NCI-H1436 treated with DMSO at 0.1 percent for 48 hours (cell line): ENCODE measurements at places on chromosomes 13 and 19.

DNA sequence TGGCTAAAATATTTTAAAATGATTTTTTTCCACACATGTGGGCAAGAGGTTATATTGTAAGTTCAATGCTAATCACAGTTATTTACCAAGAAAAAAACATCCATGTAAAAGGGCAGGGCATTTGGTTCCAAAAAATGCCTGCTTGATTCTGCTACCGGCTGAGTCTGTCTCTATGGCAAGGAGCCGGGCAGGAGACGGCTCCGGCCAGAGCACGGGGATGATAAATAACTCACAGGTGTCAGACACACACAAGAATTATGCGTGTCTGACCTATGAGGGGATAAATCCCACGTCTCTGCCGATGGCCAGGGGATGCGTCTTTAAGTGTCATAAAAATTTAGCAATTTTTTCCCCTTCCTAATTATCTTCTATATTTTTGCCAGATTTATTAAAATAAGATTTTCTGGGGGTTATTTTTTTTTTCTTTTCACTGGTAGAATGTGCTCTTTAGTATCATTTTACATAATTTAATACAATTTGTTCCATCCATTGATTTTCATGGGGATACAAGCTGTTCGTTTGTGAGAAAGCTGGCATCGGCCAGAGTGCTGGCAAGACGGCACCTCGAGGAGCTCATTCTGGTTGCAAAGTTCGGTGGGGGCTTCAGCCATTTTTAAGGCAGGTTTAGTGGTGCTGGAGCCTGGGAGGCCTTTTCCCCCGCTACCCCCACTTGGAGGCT lies 253.9 kb downstream of the ZNF536 start:
- DNase-seq = no peak

DNA sequence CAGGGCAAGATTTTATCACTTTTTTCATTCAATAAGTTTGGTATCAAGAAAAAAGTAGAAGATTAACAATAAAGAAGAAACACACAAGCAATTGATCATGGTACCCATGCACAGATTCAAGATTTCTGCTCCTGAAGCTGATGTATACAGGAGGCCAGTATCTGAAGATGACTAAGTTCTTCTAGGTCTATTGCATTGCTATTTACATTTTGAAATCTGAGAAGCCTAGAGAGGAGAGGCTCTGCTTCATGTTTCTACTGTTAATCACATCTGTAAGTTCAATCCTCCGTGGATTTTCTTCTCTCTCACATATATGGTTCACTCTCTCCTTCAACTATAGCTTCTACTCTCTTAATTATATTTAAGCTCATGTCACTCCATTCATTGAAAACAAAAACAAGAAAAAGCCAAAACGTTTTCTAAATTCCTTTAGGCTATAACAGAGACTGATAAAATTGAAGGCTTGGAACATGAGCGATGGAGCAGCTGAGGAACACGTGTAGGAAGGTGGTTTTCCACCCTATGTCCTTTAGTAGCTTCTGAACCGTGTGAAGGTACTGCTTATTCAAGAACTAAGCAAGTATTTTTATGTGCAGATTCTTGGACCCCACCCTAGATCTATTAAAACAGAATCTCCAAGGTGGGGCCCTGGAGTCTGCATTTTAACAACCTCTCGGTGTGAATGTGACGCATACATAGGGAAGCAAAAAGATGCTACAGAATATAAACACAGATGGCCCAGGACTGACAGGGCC lies 198.2 kb downstream of the EFNB2 start:
- DNase-seq = no peak

DNA sequence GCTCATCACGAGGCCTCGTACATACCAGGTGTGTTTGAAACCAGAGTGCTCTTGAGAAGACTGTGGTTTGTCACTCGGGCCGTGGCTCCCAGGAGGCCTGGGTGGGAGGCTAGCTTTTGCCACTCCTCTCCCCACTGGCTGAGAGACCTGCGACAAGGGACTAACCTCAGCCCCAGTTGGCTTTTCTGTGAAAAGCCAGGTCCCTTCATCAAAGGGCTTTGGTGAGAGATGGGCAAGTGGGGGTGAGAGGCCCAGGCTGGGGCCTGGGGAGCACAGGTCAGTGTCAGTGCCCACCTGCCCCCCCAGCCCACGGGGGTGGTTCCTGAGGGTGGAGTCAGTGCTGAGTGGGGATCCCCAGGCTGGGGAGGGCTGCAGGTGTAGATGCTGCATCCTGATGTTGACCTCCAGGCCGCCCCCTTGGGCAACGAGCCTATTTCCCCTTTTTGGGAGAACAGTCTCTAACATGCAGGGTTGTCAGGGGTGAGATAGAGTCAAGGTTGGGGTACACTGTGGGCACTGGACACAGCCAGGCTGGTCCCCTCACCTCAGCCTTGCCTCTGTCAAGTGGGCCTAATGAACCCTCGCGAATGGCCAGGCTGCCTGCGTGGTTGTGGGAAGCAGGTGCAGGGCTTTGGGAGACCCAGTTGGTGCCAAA lies 661 bp downstream of the KCNJ14 start:
- no peak for DNase-seq

GRCh38 chr13:30110301-30111070 lies 196.9 kb downstream of the KATNAL1 start:
- no peak for DNase-seq

- no peak for DNase-seq
These were observed 61.4 kb upstream of the ZNF724 start for GRCh38 chr19:23311551-23311950.

DNA sequence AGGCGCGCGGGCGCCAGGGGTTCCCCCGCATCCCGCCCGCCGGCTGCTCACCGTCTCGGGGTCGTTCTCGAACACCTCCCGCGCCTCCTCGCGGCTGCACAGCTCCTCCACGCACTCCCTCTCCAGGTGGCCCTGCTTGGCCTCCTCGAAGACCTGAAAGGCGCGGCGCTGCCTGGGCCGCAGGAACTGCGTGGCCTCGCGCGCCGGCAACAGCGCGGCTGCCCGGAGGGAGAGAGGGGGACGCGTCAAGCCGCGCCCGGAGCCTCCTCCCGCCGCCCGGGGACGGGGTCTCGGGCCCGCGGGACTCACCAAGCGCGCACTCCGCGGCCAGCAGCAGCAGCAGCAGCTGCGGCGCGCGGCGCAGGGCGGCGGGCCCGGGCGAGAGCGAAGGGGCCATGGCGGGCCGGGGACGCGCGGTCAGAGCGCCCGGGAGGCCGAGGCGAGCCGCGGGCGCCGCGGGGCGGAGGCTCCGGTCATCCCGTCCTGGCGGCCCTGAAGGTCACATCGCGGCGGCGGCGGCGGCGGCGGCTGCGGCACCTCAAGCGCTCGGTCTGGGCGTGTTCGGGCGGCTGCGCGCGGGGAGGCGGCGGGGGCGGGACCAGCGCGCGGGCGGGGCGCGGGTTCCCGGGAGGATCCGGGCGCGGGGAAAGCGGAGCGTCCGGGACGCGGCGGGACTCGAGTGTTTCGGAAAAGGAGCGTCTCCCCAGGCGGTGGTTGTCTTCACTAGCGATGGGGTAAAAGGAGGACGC lies at the start of gene GAS6:
Gene GAS6 (minus strand): TSS at position 553 of the 749 bp plus-strand sequence. CDS start 156 bp downstream, at position 397.
- no peak for DNase-seq

GRCh38 chr13:44003481-44003880 lies 123.8 kb downstream of the LACC1 start:
- DNase-seq = no peak

- no peak for DNase-seq
These were observed 30.5 kb downstream of the ZNF701 start for GRCh38 chr19:52600639-52601024.

DNA sequence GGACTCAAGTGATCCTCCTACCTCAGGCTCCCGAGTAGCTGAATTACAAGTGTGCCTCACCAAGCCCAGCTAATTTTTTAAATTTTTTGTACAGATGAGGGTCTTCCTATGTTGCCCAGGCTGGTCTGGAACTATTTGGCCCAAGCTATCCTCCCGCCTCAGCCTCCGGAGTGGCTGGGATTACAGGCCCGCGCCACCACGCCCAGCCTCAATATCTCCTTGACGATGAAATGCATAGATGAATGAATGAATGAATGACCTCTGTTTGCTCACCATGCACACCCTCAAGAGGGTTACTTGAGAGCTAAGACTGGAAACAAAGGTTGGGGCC lies 14.9 kb upstream of the AP1M2 start:
- DNase-seq = no peak

DNA sequence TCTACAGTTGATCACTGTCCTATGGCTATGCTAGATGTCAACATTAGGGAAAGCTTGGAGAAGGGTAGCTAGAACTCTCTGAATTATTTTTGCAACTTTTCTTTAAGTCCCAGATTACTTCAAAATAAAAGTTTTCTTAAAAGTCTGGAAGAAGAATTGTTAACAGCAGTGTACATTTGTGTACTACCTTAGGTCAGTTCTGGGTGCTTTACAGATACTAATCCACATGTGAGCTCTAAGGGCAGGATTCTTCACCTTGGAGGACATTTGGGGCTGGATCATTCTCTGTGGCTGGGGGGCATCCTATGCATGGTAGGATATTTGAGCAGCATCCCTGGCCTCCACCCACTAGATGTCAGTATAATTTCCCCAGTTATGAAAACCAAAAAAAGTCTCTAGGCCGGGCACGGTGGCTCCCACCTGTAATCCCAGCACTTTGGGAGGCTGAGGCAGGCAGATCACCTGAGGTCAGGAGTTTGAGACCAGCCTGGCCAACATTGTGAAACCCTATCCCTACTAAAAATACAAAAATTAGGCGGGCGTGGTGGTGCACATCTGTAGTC lies 2.8 kb downstream of the BRME1 start:
- no peak for DNase-seq

GRCh38 chr13:110625771-110626321 lies 10.5 kb downstream of the NAXD start:
- DNase-seq = no peak

DNA sequence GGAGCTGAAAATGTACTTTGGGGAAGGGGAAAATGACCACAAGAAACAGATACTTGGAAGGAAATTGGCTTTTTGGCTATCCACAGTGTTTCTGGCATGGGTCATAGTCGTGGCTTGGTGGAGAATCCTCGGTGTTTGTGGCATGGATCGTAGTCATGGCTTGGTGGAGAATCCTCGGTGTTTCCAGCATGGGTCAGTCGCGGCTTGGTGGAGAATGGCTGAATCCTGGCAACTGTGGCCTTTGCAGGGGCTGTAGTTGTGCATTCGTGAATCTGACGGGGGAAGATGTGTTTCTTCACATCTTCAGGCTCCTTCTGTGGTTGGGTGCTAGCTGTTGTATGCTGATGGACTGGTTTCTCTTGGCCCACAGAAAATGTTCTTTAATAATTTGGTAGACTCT lies 61.7 kb upstream of the MCF2L start:
- DNase-seq = no peak

DNA sequence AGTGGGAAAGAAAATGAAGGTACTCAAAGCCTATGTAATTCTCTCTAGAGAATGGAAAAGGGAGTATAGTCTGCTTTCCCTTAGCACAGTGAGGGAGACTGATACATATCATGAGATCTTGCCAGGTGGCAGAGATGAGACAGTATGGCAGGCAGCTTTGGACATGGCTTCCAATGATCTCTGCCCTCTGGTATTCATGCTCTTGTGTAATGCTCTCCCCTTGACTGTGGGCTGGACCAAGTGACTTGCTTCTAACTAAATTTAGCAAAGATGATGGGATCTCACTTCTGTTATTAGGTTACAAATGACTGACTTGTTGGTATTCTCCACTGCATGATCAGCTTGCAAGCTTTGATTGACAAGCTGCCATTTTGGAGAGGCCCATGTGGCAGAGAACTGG lies 10.2 kb downstream of the ZNF132 start:
- no peak for DNase-seq

DNA sequence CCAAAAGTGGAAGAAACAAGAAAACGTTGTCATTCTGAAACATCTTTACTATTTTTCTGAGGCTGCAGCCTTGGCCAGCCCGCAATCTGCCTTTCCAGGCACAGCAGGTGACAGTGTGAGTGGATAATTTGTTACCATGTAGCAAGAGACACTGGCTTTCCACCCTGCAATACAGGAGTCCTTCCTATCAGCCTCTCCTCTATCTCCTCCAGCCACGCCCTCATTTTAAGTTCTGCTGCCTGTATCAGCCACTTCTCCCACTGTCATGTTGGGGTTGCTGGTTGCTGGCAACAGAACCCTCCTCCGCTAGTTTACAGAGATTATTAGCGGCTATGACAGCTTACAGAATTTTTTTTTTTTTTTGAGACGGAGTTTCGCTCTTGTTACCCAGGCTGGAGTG lies 7.7 kb upstream of the LGALS7 start:
- no peak for DNase-seq

- DNase-seq = no peak
These were observed 1.6 kb upstream of the PPP1R12C start for GRCh38 chr19:55119053-55119452.

- no peak for DNase-seq
These were observed 64.5 kb downstream of the CEBPG start for GRCh38 chr19:33437821-33438671.

GRCh38 chr13:105595471-105595870 lies 940.0 kb downstream of the EFNB2 start:
- DNase-seq = no peak

GRCh38 chr19:41308450-41309179 lies 1.4 kb upstream of the CCDC97 start:
- peak; percentile 5 for DNase-seq

DNA sequence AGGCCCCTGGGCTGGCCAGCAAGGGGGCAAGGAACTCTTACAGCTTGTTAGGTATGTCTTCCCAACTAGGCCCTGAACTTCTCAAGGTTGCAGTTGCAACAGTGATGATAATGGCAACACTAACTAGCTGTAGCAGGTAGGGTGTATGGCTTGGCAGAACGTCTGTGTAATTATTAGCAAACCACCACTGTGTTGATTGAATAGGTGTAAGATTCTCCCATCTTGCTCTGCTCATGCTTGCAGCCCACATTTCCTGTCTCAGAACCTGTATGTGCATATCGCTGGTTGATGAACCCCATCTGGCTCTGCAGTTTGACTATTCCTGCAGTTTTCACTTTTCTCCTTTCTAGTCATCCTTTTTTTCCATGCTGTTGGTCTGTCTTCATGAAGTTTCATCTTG lies 178.8 kb downstream of the KATNAL1 start:
- no peak for DNase-seq

DNA sequence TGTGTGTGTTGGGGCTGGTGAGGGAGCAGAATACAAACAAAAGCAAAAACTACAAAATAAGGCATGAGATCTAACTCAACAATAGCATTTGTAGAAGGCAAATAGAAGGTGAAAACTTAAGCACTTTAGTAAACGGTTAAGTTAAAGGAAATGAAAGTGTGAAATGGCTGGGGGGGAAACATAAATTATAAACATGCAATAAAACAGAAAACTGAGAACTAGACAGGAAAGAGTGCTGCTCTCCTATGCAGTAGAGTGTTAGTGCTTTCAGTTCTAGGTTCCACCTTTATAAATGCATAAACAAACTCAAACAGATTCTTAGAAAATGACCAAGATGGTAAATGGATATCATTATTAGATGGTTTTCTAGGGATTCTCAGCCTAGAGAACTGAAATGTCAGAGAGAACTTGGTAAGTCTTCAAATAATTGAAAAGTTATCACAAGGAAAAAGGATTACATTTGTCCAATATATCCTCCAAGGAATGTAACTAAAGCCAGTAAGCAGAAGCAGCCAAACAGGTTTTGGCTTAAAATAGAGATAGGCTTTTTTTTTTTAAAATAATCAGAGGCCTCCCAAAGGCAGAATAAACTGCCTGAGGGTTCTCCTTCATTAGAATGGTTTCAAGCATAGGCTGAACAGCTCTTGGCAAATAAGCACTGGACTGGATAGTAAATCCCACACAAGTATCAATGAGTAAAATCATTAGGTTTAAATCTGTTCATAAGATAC lies 23.3 kb downstream of the RBM26 start:
- no peak for DNase-seq
